ENCODE measurements at places on chromosomes 7 and 10.

GRCh38 chr7:154874409-154875113, 128.4 kb downstream of the PAXIP1 start:
- DNase-seq, result no peak

GRCh38 chr10:89556600-89556999, 21.2 kb upstream of the SLC16A12 start:
- DNase-seq, result no peak

DNA sequence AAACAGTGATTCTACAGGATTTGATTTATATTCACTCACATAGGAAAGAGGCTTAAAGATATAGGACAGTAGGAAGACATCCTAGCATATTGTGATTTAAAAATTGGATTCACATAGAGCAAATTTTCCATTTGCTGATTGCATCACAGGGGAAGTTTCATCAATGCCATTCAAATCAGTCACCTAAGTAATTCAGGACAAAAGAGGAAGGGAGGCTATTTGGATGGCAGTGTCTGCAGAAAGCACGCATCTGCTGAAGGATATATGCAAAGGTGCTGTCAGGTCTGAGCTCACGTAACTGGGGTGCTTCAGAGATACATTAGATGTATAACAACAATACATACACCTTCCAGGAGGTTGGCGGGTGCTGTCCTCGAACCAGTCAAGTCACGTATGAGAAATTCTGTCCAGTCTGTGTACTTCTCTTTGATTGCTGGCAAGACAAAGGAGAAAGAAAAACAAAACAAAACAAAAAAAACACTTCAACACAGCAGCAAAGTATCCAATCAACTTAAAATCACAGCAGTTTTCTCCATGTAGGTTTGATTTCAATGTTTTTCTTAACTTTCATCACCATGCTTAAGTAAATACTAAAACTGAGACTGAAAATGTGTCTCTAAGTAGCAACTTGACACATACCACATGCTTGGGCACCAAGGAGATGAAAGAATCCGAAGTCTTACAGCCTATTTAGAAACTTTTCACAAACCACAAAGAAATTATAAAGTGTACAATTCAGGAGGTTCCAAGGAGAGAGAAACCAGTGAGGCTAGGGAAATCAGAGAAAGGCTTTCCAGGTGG, 125.1 kb downstream of the SFMBT2 start:
- no peak for DNase-seq

DNA sequence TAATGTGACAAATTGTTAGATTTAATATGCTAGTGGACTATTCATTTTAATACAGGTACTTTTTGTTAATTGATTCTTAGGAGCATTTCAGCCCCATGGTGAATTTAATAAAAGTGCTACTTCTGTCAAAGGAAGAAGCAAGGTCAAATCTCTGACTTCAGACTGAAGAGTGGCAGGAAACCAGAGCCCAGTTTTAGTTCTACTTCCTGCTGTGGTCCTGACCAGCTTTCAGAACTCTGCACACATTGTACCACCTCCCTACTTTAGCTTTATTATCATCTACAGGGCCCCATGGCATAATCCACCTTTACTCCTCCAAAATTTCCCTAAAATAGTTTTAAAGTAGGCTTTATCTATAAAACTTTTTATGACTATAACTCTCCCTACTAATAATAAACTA, 33.7 kb downstream of the CTTNBP2 start:
- no peak for DNase-seq

GRCh38 chr10:103481974-103482531, 3.0 kb upstream of the CALHM3 start:
- DNase-seq, result peak; percentile 83

GRCh38 chr10:29131952-29132547, 156.8 kb upstream of the LYZL1 start:
- no peak for DNase-seq

DNA sequence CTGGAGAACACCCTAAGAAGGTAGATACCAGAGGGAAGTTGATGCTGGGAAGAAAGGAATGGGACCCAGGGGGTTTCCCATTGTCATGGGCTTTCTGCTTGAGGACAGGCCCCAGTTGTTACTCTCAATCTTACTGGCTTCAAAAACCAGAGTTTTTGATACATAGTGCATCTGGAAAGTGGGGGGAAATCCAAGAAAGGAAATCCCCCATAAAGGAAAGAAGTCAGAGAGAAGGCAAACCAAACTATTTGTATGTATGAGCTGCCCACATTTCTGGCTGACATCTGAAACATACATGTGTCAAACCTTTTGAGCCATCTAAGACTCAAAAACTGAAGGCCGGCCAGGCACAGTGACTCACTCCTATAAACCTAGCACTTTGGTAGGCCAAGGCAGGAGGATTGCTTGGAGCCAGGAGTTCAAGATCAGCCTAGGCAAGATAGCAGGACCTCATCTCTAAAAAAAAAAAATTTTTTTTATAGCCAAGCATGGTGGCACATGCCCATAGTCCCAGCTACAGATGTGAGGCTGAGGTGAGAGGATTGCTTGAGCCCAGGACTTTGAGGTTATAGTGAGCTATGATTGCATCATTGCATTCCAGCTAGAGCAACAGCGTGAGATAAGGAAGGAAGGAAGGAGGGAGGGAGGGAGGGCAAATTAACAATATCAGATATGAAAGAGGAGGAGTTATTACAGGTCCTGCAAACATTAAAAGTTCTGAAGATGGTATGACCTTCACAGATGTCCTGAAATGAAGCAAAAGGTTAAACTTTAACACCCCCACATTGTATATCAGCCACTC, 6.7 kb upstream of the COA1 start:
- no peak for DNase-seq

DNA sequence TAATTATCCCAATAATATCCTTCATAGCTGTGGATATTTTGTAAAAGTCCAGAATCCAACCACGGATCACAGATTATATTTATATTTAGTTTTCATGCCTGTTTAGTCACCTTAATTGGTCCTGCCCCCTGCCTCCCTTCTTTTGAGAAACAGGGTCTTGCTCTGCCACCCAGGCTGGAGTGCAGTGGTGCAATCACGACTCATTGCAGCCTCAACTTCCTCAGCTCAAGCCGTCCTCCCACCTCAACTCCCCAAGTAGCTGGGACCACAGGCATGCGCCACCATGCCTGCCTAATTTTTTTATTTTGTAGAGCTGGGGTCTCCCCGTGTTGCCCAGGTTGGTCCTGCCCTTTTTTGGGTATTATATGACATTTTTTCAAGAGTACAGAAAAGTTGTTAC, 129.4 kb downstream of the KAT6B start:
- no peak for DNase-seq

GRCh38 chr7:44280636-44280992, 44.8 kb downstream of the CAMK2B start:
- DNase-seq, result no peak

DNA sequence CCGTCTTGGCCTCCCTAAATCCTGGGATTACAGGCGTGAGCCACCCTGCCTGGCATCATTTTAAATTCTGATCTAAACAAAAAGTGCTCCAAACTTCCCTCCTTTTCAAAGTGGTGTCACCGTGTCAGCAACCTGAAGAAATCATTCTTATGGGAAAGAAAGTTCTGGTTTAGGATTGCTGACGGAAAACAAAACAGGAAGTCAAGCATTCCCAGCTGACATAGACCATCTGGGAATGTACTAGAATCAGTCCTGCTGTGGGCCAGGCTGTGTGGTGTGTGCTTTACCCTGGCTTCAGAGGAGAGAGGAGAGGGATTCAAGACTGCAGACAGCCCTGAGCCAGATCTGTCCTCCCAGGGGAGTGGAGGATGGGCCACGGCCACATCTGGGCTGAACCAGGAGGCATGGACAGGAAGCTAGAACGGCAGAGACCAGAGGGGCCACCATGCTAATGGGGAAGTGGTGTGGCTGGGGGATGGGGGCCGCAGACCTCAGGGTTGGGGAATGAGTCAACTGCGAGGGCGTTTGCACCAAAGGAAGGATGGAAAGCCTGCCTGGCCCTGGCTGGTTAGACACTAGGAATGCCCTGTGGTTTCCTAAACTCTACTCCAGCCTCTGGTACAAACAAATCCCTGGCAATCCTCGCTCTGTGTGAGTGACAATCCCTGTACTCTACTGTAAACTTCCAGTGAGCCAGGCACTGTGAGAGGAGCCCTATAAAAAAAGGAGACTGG, 16.7 kb upstream of the CLIP2 start:
- DNase-seq, result no peak

DNA sequence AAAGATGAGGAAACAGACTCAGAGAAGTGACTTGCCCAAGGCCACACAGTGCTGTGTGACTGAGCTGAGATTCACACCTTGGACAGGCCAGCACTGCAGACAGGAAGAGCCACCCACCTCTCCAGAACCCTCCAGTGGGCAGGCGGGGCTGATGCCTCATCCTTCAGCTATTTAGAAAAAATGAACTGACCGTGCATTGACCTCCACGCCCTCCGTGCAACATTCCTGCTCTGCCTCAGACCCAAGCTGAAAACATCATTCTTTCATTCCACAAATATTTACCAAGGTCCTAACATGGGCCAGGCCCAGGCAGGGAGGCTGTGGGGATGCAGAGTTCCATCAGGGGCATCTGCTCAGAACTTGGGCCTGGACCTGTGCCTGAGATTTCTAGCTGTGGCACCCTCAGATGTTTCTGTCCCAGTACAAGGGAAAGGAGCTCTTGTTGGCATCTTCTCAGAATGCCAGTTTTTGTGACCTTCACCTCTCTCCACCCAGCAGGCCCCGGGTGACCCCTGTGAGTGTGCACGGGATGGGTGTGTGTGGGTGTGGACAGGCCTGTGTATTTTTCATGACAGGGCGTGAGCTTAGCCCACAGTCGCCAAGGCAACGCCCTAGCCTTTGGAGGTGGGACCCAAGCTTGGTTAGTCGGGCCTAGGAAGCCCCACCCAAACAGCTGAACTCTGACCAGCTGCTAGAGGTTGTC, 6.5 kb downstream of the VSIR start:
- peak; percentile 58 for DNase-seq

DNA sequence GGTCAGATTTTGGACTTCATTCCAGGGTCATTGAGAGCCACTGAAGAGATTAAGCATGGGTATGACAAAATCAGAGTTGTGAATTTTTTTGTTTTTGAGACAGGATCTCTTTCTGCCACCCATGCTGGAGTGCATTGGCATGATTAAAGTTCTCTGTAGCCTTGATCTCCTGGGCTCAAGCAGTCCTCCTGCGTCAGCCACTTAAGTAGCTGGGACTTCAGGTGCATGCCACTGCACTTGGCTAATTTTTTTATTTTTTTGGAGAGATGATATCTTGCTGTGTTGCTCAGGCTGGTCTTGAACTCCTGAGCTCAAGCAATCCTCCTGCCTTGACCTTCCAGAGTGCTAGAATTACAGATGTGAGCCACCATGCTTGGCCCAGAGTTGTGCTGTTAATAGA, 52.5 kb upstream of the GLCCI1 start:
- DNase-seq, result no peak

GRCh38 chr7:22364900-22365299, 7.9 kb upstream of the RAPGEF5 start:
- DNase-seq, result no peak

GRCh38 chr7:1412322-1413261, 46.7 kb downstream of the MICALL2 start:
- peak; percentile 98 for DNase-seq

GRCh38 chr10:49103761-49104160, 11.6 kb downstream of the VSTM4 start:
- no peak for DNase-seq

- DNase-seq, result no peak
Measured at GRCh38 chr7:4249241-4249640, 432.9 kb upstream of the FOXK1 start.

- no peak for DNase-seq
Measured at GRCh38 chr7:1981878-1982230, 250.9 kb downstream of the MAD1L1 start.

DNA sequence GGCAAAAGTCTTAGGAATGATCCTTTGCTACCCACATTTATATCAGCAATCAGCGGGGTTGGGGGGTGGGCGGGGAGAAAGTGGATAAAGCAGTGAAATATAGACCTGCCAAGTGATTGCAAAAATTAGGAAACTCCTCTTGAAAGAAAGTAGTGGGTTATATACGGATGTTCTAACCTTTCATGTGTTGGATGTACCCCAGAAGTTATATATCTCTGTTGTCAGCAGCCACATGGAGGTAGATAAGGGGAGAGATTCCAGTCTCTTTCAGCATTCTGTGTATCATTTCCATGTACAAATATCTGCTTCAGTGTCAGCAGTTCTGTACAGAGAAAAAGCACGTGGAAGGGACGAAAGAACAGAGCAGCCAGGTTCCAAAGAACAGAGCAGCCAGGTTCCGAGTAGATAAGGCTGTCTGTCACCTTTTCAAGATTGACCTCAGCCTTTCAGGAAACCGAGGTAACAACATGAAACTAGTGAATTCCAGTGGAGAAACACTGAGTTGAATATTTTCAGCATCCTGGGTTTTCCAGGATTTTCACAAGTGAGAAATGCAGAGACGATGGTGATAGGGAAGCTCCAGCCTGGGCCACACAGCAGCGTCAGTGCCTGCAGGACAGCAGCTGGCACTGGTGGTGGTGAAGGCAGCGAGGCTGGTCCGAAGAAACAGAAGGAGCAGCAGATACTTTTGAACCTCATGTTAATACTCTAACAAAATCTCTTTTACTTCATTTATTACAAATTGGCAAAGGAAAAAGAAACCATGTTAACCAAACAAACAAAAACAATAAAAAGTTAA, 212.3 kb downstream of the C7orf25 start:
- DNase-seq, result no peak

- DNase-seq, result no peak
Measured at GRCh38 chr10:69643779-69644657, 14.0 kb downstream of the FAM241B start.

- DNase-seq, result no peak
Measured at GRCh38 chr10:43843321-43844101, 194.8 kb upstream of the ZNF32 start.

GRCh38 chr10:44859546-44860285, 51.4 kb upstream of the TMEM72 start:
- DNase-seq, result no peak

DNA sequence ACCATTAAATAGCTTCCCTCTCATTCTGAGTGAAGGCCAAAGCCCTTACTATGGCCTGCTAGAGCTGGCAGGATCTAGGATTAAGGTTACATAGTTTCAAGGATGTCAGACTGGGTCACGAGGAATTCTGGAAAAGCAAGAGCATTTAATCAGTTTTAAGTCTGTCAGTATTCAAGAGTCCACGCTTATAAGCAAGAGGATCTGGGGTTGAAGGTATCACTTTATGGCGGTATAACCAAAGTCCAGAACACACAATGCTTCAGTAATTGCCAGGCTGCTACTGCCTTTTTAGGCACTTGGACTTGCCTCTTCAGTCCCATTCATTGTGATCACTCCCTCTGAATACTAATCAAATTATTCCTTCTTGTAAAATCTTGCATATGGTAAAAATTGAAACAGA, 101.0 kb downstream of the HBP1 start:
- no peak for DNase-seq

- no peak for DNase-seq
Measured at GRCh38 chr7:51249187-51249945, 67.2 kb downstream of the COBL start.

- DNase-seq, result peak; percentile 50
Measured at GRCh38 chr10:46028584-46029460, 1.6 kb downstream of the NCOA4 start.

DNA sequence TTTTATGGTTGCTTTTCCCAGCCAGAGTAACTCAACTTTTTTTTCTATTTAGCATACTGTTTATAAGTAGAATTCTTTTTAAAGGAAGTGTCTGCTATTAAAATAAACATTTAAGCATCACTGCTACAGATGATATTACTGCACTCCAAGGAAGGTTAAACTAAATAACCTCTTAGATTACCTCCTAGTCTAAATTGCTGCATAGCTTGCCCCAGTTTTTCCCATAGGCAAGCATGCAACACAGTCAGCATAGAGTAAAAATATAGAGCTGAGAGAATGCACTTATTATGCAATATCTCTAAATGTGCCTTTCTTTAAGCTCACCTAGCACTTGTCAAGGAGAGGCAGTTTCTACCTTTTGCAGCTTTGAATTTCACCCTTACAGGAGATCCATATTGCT, 1392.4 kb upstream of the CELF2 start:
- DNase-seq, result no peak
